SJCRH30 (cell line): ENCODE measurements at places on chromosomes 12 and 14.

- DNase-seq, result no peak
These were observed 108.0 kb downstream of the SSPN start for GRCh38 chr12:26303418-26303817.

DNA sequence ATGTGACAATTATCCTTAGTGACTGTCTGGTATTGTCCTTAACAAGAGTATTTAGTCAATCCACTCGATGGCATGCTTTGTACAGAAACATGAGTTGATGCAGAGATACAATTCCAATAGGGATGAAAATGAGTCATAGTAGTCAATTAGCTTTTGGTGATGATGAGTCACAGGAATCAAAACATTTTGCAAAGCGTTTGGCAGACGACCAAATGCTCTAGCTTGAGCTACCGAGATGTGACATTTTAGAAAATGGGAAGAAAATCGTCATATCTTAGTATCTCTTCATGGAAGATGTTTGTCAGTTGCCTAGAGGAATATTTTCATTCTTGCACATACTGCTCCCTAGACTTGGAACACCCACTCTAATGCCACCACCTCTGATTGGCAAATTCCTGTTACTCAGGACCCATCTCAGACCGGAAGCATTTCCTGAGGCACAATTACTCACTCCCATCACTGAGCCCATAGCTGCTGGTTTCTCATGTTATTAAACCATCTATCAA is 95.0 kb downstream of the LMNTD1 start:
- DNase-seq, result peak; percentile 59

DNA sequence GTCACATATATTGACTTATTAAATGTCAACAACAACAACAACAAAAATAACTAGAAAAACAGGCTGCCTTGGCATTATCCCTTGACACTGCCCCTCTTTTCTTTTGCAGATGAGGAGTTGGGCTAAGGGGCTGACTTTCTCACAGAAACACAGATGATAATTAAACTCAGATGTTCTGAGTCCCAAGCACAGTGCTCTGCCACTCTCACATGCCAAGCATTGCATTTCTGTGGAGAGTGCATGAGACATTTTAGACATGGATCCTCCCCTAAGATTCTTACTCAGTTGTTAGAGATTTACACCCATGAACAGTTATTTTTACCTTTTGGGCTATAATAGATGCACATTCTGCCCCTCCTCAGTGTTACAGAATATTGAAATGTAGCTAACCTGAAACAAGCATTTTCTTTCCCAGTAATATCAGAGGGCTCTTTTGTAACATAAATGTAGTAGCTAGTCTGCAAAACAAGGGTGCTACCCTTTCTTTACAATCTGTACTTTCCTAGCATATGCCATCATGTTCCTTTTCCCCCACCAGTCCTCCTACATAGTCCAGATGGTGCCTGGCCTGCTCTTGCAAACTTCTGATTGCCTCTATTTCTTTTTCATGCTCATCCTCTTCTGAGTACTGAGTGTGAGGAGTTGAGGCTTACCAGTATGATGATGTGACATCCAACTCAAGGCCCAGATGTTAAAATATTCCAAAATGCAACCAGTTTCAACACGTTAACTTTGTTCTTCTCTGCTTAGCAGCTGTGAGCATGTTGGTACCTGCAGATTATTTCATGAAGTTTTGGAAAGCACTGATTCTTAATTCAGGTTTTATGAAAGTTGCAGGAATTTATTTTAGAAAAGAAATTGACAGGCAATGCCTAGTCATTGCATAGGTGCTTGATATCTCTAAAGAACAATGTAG is 125.0 kb upstream of the ATP2B1 start:
- DNase-seq, result no peak

DNA sequence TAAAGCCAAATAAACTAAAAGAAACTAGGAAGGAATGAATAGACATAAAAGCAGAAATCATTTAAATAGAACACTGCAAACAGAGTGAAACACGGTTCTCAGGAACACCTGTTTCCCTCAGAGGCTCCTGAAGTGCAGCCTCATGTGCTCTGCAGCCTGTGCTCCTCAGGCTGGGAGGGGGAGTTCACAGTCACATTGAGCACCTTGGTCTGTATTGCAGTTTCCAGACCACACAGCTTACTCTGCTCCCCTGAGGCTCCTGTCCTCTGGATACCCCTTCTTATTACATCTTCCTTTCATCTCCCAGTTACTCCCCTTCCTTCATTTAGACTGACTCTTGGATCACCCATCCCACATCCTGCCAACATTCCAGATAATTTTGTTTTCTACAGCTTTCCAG is 49.7 kb upstream of the DCD start:
- DNase-seq, result no peak

DNA sequence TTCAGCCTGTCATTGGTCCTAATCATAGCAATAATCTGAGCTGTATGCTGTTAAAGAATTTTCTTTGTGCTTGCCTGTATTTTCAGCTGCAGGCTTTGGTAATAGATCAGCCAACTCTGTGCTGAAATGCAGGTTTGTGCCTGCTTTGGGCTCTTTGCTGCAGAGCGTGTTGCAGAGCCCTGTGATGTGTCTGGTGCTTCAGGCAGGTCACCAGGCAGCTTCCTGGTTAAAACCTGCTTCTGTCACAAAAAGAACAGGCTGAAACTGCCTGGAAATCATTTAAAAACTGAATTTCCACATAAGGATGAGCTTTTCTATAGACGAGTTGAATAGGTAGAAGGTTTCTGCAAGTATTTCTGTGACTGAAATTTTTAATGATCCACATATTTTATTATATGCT is 3.1 kb downstream of the DIP2B start:
- no peak for DNase-seq

GRCh38 chr14:73238424-73238852 is 1.1 kb downstream of the PAPLN start:
- DNase-seq, result peak; percentile 35

DNA sequence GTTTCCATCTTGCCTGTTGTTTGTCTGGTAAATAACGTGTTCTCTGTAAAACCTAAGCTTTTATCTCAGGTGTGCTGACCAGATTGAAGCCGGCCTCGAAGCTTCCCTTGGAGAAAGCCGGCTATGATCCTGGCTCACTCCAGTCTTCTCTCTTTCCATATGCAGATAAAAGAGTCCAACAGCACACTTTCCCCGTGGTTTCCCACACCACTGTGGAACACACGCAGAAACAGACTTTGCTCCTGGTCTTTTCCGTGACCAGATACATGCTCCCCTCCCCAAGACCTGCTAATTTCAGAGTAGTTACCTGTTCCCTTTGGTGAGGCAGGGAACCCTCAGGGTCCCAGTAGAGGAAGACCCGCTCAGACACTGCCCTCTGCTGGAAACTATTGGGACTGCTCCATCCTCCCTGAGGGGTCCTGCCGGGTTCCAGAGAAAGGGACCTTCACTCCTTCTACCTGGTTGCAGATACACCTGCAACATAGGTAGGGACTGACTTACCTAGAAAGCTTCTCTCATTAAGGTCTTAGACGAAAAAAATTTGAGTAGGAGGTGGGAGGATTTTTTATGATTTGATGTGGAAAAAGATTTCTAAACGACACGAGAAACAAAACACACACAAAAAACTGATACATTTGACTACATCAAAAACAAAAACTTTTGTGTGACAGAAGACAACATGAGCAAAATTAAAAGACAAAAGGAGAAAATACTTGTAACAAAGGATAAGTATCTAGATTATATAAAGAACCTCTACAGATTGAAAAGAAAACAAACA is 415.4 kb upstream of the CCDC196 start:
- DNase-seq, result peak; percentile 65

DNA sequence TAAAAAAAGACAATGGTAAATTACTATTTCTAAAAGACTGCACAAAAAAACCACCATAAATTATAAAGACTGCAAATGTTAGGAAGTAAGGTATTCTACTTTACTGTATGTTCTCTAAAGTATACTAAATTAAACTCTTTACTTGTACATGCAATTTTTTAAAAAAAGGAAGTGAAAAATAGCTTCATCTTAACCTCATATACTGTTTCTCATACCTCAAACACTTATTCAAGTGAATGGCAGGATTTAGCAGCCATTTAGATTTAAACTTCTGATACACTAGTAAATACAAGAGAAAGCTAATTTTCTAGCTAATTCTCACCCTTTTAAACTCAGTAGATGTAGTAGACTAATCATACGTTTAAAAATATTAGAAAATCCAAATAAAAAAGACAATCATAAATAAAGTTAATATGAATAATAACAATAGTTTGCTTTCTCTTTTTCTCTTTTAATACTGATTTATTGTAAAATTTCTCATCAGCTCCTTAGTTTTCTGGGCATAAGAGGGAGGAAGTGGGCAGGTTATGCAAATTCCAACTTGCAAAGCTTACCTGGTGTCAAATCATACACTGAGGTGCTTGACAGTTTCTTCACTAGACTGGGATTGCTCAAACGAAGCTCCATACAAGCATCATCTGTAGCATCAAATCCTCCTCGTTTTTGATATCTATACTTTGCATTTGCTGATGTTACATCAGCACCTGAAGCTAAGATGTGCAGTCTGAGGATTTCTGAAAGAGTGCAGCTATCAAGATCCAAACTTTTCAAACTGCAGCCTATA is 71.0 kb upstream of the CFL2 start:
- no peak for DNase-seq

DNA sequence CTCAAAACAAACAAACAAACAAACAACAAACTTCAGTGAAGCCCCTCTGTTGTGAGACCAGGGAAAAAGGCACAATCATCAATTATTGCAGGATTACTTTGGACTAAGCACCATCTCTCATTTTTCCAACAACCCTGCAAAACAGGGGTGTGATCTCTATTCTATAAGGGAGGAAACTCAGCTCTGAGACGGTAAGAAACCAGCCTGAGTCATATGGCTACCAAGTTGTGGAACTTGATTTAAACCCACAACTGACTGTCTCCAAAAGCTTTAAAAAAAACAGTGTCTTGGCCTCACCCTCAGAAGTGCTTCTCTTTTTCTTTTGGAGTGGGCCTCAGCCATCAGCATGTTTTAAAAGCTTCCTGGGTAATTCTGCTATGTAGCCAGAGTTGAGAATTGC is 49.8 kb downstream of the RIN3 start:
- DNase-seq, result no peak

DNA sequence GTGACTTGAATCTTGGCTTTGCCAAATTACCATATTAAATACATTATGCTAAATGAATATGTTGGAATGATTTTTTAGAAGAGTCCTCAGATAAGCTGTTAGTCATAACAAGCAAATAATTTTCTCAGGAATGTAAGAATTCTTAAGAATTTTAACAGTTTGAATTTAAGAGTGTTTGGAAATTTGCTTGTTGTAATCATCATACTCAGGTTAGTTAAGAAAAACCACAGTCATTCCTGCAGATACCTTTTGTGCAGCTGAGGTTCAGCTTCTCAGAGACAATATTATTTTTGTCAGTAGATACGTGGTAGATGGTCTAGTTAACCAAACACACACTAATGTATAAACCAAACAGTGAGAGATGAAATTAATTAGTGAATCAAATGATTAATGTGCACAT is 8.9 kb downstream of the WNK1 start:
- DNase-seq, result no peak

DNA sequence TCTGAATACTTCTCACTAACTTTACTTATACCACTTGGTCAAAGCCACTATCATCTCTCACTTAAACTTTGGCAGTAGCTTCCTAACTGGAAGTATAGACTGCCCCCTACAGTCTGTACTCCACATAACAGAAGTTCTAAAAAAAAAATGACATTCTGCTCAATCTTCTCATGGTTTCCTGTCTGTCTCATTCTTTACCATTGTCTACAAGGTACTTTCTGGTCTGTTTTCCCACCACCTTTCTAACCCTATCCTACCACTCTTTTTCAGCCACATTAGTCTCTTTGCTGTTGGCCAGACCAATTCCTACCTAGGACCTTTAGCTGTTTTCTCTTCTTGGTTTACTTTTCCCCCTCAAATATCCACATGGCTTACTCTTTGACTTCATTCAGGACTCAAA is 14.7 kb downstream of the CPSF6 start:
- DNase-seq, result peak; percentile 62

DNA sequence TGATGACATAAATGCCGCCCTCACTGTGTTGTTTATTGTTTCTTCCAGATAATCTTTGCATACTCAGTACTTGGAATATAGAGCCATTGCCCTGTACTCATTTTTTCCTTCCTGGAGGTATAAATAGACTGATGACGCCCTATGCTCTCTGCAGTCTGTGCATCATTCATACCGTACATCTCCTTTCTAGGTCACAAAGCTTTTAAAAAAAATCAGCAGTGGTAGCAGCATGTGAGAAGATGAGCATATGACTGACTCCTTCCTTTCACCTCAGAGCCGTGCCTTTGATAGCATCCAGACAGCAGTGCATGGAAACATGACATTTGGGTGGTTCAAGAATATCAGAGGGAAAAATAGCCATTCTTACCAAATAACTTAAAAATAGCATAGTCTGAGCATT is 77.3 kb downstream of the PDE3A start:
- no peak for DNase-seq

- no peak for DNase-seq
These were observed 15.7 kb upstream of the KLRF1 start for GRCh38 chr12:9811621-9812020.

GRCh38 chr12:11768233-11768965 is 118.9 kb downstream of the ETV6 start:
- DNase-seq, result no peak

- no peak for DNase-seq
These were observed 212.9 kb upstream of the FAR2 start for GRCh38 chr12:28936221-28936620.

DNA sequence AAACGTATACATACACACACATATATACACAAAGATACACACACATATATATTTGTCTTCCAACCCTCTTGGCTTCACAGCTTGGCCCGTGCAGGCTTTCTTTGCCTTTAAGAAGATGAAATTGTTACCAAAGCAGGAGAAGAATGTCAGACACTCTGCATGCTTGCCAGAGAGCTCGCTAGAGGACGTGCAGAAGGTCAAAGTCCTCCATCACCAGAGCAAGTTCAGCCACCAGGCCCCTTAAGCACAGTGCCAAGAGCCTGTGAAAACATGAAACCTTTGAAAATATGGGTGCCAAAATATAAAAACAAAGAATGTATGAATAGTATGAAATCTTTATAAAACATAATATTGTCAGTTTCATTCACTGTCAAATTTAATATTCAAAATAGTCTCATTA is 14.9 kb upstream of the MCRS1 start:
- no peak for DNase-seq

DNA sequence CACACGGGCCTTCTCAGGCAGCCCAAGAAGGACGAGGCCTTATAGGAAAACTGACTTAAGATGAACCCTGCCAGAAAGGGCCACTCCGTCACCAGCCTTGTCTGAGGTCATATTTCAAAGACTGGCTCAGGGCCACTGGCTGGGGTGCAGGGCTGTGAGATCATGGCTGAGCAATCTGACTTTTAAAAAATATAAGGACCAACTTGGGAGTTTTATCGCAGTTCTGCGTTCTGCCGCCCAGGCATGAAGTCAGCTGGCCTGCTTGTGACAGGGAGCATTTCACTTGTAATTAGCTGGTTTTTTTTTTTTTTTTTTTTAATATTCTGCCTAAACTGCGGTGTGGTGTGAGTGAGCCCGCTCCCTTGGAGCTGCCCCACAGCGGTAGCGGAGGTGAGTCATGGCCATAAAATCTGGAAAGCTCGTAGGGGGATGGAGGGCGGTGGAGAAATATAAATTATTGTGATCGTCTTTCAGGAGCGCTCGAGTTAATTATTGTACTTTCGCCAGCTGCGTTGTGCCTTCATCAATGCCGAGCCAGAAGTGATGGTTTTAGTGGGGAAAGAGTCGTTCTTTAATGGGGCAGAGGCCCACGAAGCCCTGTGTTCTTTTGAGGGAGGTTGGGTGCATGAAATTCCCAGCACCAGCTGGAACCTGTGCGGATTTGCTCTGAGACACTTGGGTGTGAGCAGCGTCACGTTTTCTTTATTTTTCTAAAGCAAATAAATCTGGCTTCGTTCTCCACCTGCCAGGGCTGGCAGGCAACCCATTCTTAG is 231.9 kb downstream of the C12orf75 start:
- peak; percentile 76 for DNase-seq
